ENCODE measurements at places on chromosomes 1 and 21. TPM values are rescaled to one million over a fixed set of nuclear protein-coding genes. Genes with fewer than 3 reads are reported as not detected.

DNA sequence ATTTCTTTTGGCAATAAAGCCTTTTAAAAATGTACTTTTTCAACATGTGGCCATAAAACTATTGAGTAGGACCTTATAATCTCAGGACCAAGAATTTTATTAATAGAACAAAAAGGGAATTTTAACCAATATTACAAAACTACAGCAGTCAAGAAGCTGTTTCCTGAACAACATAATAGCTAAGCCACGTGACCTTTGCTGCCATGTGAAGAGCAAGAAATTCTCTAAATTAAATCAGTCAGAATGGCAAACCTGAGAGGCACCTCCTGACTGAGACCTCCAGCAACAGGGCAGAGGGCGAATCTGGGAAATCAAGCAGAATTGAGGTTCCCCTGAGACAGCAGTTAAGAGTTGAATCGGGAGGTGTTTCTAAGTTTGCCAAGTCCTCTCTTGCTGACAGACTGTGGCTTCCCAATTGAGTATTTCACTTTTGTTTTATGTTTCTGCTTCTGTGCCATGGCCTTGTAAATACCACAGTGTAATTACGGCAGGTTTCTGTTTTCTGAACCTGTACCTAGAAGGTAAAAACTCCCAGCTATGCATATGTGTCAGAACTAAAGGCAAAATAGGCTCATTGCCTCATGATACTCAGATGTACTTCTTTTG is 358.4 kb downstream of the NTNG1 start:
- no peaks in the 10 kb centered on the region for H3K4me1 ChIP-seq
- DNase-seq = no peak
- H3K4me3 ChIP-seq = no peak overlapping the region

- no peak for DNase-seq
- no peak overlapping the region for H3K27ac ChIP-seq
Measured at GRCh38 chr1:76857973-76858372, 9.3 kb upstream of the ST6GALNAC5 start.

- H3K4me3 ChIP-seq = no peak overlapping the region
- no peaks in the 10 kb centered on the region for H3K27me3 ChIP-seq
- peaks cover 1% of the 10 kb centered on the region for H3K36me3 ChIP-seq
- H3K27ac ChIP-seq = no peak overlapping the region
- H3K4me1 ChIP-seq = peaks cover 5% of the 10 kb centered on the region
Measured at GRCh38 chr1:214377886-214378285, 96.9 kb downstream of the SMYD2 start.

DNA sequence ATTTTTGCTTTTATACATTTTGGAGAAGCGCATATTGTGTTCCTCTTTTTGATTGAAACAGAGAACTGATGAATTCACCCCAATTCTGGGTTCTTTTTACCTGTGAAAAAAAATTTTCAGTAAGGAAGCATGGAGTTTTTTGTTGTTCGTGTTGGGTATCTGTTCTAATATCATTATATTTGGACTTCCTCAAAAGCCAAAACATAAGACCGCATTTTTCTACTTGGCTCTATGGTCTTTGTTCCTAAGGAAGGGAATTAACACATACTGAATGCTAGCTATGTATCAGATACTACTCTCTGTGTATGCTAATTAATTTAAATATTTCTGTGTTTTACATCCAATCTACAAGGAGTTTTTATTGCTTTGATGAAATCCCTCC is 12.9 kb downstream of the EPB41 start:
- DNase-seq = no peak
- H3K4me3 ChIP-seq = no peak overlapping the region
- no peaks in the 10 kb centered on the region for H3K27me3 ChIP-seq
- H3K36me3 ChIP-seq = no peaks in the 10 kb centered on the region
- peak overlapping the region; percentile 37 for H3K27ac ChIP-seq

GRCh38 chr1:209837671-209838070 is 9.9 kb downstream of the UTP25 start:
- no peak for DNase-seq
- peaks cover 9% of the 10 kb centered on the region for H3K4me1 ChIP-seq
- H3K36me3 ChIP-seq = no peaks in the 10 kb centered on the region
- H3K27ac ChIP-seq = no peak overlapping the region

- no peaks in the 10 kb centered on the region for H3K27me3 ChIP-seq
- H3K4me1 ChIP-seq = peaks cover 99% of the 10 kb centered on the region
- H3K27ac ChIP-seq = peak overlapping the region; percentile 20
- H3K36me3 ChIP-seq = no peaks in the 10 kb centered on the region
- DNase-seq = no peak
Measured at GRCh38 chr1:183879966-183880365, 75.0 kb downstream of the RGL1 start.

- H3K4me1 ChIP-seq = peaks cover 7% of the 10 kb centered on the region
- no peak overlapping the region for H3K4me3 ChIP-seq
- H3K27ac ChIP-seq = no peak overlapping the region
- no peaks in the 10 kb centered on the region for H3K36me3 ChIP-seq
- no peaks in the 10 kb centered on the region for H3K27me3 ChIP-seq
Measured at GRCh38 chr1:221672239-221672645, 69.6 kb downstream of the DUSP10 start.

DNA sequence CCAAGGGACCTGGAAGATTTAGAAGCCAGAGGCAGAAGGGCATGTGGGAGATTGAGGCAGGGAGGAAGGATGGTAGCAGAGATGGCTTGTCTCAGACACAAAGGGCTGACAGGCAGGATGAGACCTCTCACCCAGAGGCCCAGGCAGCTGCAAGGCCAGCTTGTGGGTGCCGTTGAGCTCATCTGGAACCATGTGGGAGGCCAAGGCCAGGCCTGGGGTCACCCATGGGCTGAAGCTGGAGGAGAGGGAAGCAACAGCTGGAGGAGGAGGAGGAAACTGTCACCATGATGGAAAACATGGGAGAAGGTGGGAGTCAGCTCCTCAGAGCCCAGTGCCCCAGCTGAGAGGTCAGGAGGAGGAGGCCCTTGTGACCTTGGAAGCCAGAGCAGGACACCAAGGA is 6.4 kb downstream of the CRABP2 start:
- no peaks in the 10 kb centered on the region for H3K4me1 ChIP-seq
- peaks cover 8% of the 10 kb centered on the region for H3K27me3 ChIP-seq
- H3K27ac ChIP-seq = no peak overlapping the region
- DNase-seq = no peak

DNA sequence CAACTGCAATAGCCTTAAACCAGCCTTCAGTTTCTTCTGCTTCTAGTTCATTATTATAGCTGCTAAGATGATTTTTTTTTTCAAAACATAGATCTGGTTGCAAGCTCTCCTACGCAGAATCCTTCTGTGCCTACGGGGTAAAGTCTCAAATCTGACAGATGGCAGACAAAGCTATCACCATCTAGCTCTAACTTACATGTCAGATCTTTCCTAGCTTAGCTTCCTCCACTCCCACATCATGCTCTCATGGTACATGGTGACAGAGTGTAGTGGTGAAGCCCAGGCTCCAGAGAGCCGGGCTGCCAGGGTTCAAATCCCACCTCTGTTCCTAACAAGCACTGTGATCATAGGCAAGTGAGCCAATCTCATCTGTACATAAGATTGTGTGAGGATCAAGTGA is 24.2 kb upstream of the GUCA2B start:
- H3K27ac ChIP-seq = no peak overlapping the region
- no peaks in the 10 kb centered on the region for H3K27me3 ChIP-seq
- H3K36me3 ChIP-seq = no peaks in the 10 kb centered on the region

DNA sequence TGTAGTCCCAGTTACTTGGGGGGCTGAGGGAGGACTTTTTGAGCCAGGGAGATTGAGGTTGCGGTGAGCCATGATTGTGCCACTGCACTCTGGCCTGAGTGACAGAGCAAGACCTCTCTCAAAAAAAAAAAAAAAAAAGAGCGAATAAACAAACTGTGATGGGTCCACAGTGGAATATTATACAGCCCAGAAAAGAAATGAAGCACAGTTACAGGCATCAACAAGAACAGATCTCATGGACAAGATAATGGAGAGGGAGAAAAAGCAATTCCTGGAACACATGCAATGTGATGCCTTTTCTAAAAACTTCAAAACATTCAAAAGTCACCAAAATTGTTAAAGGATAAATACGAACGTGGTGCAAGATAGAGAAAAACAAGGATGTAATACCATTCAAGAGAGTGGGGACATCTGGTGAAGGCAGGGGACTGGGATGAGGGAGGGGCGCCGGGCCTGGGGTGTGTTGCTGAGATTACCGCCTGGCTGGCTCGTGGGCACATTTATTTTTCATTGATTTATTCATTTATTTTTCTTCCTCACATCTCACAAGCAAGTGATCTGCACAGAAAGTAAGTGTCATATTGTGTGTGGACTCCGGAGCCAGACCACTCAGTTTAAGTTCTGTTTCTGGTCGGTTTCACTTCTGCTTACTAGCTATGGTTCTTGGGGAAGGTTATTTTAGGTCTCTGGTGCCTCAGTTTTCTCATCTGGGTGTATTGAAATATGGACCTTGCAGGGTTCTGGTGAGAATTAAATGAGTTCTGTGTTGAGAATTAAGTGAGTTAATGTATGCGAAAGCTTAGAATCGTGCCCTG is 30.1 kb downstream of the ABCG1 start:
- DNase-seq = peak; percentile 39
- H3K27ac ChIP-seq = no peak overlapping the region

GRCh38 chr21:44931501-44932407 is 8.1 kb upstream of the SLX9 start:
- H3K4me1 ChIP-seq = peaks cover 31% of the 10 kb centered on the region
- peak overlapping the region; percentile 31 for H3K4me3 ChIP-seq
- no peaks in the 10 kb centered on the region for H3K36me3 ChIP-seq

DNA sequence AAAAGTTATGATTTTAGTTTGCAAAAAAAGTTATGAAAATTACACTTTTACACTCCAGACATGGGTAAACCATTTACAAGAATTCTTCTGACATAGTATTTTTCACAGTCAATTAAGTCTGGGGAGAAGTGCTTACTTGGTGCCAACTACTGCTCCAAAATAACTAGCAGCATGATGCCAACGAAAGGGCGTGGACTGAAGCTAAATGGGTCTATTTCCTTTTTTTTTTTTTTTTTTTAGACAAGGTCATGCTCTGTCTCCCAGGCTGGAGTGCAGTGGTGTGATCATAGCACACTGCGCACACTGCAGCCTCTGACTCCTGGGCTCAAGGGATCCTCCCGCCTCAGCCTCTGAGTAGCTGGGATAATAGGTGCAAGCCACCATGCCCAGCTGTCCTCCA is 43.2 kb downstream of the FMO4 start:
- no peaks in the 10 kb centered on the region for H3K36me3 ChIP-seq
- no peak overlapping the region for H3K27ac ChIP-seq
- no peak for DNase-seq
- H3K4me3 ChIP-seq = no peak overlapping the region

GRCh38 chr1:35062518-35063196 is 16.5 kb upstream of the ZMYM1 start:
- H3K27ac ChIP-seq = no peak overlapping the region
- no peak for DNase-seq
- H3K4me3 ChIP-seq = no peak overlapping the region
- no peaks in the 10 kb centered on the region for H3K4me1 ChIP-seq

DNA sequence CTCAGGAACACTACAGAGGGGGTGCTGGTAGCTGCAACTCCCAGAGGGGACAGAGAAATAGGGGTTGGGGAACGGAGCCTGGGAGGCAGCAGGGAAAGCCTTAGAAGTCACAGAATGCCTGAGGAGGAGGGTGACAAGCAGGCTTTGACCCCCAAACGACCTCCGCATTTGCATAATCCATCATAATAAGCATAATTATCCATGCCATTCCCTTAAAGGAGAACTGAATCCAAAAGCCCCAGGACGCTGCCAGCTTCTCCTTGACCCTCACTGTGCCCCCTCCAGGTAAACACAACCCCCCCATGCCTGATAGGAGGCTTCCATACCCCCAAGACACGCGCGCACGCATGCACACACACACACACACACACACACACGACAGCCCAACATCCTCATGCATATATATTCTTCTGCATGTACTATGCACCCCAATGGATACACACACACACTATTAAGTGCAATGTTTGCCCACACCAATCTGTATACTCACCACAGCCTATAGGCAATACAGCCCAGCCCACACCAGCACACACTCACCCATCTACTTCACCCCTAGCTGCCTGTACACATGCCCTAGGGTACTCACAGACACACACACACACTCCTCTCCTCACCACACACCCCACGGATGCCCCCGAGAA is 27.8 kb downstream of the SDC3 start:
- peak; percentile 16 for DNase-seq
- no peak overlapping the region for H3K4me3 ChIP-seq
- peaks cover 4% of the 10 kb centered on the region for H3K36me3 ChIP-seq
- peaks cover 29% of the 10 kb centered on the region for H3K4me1 ChIP-seq

GRCh38 chr1:117271959-117272358 is 61.2 kb upstream of the VTCN1 start:
- no peak overlapping the region for H3K4me3 ChIP-seq
- no peaks in the 10 kb centered on the region for H3K36me3 ChIP-seq
- no peaks in the 10 kb centered on the region for H3K4me1 ChIP-seq
- H3K27me3 ChIP-seq = no peaks in the 10 kb centered on the region

- H3K36me3 ChIP-seq = no peaks in the 10 kb centered on the region
- H3K27me3 ChIP-seq = no peaks in the 10 kb centered on the region
- DNase-seq = no peak
- H3K4me3 ChIP-seq = no peak overlapping the region
- H3K27ac ChIP-seq = no peak overlapping the region
Measured at GRCh38 chr1:101313356-101313755, 76.5 kb downstream of the S1PR1 start.

DNA sequence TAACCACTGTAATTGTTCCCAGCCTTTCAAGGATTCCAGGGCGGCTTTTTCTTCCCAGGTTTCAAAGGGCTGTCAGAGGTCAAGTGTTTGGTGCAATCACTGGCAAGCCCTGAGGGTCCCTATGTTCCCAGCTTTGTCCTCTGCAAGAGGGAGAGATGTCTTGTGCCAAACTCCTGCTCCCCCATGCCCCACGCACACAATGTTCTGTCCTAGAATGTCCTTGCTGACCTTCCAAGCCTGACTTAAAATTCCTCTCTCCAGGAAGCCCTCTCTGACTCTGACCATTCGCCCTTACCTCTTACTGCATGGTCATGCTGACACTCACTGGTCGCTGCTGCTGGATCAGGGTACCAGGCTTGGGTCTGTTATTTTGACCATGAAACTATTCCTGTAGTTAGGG is 152.5 kb upstream of the KCND3 start:
- H3K27me3 ChIP-seq = peaks cover 8% of the 10 kb centered on the region
- H3K4me3 ChIP-seq = no peak overlapping the region
- no peak for DNase-seq
- no peaks in the 10 kb centered on the region for H3K36me3 ChIP-seq
- H3K27ac ChIP-seq = no peak overlapping the region

Gene SLC9C2
- total RNA-seq = 0.47 TPM

Gene RAB3B
- 0.06 TPM for total RNA-seq

Gene TNFSF4
- total RNA-seq = 1.3 TPM

Gene CTTNBP2NL
- total RNA-seq = 42.3 TPM

Gene KDM5B
- total RNA-seq = 46.4 TPM

Gene TSACC
- not detected for total RNA-seq

Gene SPATA21
- not detected for total RNA-seq

Gene AADACL3
- not detected for total RNA-seq

Gene LCE2B
- not detected for total RNA-seq

Gene C1orf105
- total RNA-seq = not detected

Gene ACKR1
- total RNA-seq = 16.8 TPM

Gene EDARADD
- total RNA-seq = 0.97 TPM

Data from left lung (tissue), 14 donors.